ENCODE measurements at places on chromosomes 6 and 20. TPM values are rescaled to one million over a fixed set of nuclear protein-coding genes. Genes with fewer than 3 reads are reported as not detected.
A peak's percentile ranks its signal among the peaks of the same experiment; 100 is the strongest.

GRCh38 chr20:62762376-62762775 lies 33.9 kb upstream of the MRGBP start:
- DNase-seq = no peak

DNA sequence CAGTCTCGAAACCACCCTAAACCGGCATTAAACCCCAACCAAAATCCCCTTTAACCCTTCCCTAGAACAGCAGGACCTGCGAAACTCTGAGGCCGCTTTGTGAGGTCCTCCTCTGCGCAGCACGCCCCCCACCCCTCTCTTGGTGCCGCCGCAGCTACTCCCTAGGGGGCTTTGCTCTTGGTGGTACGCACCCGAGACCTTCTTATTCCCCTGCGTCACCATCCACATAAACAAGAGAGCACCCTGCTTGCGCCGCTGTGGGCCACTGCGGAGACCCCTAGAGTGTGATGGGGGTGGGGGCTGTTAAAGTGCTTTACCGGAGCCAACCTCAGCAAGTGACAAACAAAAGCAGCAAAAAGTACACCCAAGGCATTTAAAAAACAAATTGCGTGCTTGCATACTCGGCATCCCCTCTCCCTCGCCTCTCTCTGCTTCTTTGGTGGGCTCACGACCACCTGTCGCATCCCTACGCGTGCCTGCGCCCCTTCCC lies 502 bp upstream of the GNAS start:
- no peak for DNase-seq

CSNK2B gene
- 292 TPM for total RNA-seq

CEP43 gene
- total RNA-seq = 24.2 TPM

DNA sequence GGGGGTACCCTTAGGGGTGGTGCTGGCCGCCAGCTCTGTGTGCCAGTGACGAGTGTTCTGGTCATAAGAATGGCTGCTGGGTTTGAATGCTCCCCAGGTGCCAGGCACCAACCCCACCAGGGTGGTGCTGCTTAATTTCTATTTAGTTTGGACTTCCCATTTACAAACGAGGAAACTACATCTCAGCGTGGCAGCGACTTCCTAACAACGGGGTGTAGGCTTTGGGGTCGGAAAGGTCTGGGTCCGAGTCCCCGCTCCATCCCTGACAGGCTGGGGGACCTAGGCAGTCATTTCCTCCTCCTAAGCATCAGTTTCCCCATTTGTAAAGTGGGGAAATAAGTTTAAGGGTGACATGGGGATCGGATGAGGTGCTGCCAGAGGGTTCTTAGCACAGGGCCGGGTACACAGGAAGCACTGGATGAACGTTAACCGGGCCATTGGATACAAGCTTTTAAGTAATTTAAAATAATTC lies 30.3 kb downstream of the CEBPB start:
- no peak for DNase-seq

DNA sequence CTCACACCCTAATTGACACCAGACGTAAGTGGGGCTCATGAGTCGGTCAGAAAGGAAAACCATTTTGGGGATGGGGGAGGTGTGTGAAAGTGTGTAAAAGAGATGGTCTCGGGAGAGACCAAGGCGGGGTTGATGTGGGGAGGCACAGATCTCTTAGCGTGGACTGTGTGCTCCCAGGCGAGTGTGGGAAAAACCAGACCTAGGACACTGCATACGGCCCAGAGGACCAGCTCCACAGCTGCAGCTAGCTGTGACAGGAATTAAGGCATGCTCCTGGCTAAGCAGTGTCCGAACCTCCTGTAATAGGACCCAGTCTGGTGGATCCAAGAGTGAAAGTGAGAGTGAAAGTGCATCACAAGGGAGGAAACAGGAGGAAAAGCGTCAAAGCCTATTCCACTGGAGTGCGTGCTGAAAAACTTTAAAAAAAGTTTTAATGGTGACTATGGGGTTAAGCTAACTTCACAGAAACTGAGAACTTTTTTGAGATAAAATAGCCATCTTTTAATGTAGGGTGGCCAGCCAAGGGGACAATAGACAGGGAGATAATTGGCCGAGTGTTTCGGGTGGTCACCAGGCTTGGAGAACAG lies 9.6 kb downstream of the IL22RA2 start:
- no peak for DNase-seq

SIRPB2 gene
- total RNA-seq = not detected

- peak; percentile 49 for DNase-seq
These were observed 221.8 kb downstream of the FRK start for GRCh38 chr6:115838763-115839401.

BEND3 gene
- 2.9 TPM for total RNA-seq

DNA sequence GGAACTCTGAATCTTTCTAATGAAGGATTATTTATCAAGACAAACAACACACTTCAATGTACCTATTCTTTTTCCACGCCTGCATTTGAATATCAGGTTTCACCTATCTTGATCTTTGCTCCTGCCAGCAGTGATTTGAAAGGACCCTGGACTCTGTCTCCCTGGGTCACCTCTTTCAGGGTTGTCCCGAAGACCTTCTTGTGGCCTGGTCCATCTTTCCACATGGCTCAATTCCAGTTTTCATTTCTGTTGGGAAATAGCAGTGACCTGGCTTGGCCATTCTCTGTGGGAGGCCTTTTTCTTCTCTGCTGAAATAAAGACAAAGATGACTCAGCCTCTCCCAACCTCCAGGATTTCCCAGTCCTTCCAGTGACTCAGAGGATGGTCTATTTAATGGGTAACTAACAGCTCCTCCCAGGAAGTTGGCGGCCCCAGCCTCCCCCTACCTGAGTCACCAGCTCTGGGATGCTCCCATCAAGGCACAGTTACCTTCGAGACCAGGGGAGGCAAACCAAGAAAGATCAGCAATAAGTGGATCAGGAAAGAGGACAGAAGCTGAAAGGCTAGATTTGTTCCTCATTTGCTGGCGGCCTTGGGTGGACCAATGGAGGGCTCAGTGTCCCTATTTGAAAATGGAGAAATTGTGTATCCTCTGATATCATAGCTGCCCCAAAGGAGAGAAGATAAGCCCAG lies 120.2 kb upstream of the RNF24 start:
- DNase-seq = peak; percentile 99

SLC32A1 gene
- not detected for total RNA-seq

GTSF1L gene
- total RNA-seq = not detected

C6orf58 gene
- total RNA-seq = not detected

- DNase-seq = no peak
These were observed 607.7 kb upstream of the NRSN1 start for GRCh38 chr6:23518294-23518693.

DNA sequence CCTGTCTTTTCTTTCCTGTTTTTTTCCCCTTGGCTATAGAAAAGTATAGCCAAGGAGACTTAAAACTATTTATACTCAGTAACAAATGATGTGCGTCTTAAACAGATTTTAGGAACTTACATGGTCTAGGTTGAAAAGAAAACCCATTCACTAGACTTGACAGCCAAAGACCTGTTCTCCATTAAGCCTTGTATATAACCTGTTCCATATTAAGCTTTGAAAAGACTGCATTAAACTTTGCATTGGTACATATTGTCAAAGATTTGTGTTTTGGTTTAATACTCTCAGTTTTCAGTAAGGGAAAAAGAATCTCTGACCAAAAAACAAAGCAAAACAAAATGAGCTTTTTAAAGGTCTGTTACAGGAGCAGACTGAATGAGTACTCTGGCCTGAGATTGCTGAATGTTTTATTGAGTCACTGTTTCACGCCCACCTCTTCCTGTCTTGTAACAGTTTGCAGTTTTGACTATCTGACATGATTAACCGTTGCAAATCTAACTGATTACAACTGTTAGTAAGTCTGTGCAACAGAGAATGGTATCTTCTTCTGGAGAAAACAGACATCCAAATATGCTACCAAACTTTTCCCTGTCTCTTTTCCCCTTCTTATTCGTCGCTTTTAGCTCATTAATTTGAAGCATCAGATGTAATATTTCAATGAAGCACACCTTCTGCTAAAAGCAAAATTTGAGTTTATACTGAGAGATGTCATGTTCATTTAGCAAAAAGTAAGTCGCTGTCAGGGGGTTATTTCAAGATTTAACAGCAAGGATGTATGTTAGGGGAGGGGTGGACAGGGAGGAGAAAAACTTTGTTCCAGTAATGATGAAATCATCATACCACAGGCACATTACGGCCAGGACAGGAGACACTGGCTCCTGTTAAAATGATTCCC lies 59.1 kb upstream of the SUPT3H start:
- peak; percentile 79 for DNase-seq

TPBG gene
- 13.0 TPM for total RNA-seq

HEY2 gene
- total RNA-seq = not detected

GRCh38 chr20:62562831-62563230 lies 79.5 kb upstream of the SLCO4A1 start:
- DNase-seq = no peak

DNA sequence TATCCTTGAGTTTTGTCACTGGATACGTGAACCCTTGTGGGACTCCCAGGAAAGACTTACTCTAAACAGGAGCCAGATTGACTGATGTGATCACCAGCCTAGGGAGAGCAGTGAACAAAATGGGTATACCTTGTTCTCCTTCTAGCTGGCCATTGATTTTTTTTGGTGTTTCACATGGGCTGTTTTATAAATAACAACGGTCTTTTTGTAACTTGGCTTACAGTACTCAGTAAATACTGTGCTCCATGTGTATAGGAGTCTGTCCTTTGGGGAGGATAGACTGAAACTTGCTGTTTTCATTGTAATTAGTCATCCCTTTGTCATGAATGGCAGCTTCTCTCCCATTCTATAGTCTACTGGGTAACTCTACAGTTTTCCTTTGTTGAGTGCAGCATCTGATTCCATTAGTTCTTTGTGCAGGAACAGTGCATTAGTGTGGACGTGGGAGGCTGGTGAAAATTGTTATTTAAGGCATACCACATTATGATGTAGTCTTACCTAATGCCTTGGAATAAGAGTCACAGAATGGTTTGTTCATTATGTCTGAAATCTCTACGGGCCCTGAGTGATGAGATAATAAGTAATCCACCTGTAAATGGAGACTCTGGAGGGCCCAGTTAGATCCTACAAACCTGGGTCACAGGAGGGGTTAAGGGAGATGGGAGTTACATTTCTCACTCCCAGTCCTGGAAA lies 89.5 kb downstream of the TIAM2 start:
- DNase-seq = no peak

DNA sequence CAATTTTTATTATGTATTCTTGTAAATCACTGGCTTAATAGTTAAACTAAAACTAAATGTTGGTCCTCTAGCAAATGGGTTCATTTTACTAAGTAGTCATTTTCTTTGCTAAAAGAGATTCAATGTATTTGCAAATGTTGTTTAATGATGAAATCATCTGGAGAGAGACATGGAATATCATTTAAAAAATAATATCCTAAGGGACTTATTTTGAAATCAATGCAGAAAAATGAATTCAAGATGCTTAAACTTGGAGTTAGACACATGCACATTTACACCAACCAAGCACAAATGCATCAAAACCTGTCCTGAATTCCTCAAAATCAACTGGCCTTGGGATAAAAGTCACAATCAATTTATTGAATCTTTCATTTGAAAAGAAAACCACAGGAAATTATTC lies 165.0 kb upstream of the RNF217 start:
- no peak for DNase-seq

SLC17A3 gene
- not detected for total RNA-seq

DNA sequence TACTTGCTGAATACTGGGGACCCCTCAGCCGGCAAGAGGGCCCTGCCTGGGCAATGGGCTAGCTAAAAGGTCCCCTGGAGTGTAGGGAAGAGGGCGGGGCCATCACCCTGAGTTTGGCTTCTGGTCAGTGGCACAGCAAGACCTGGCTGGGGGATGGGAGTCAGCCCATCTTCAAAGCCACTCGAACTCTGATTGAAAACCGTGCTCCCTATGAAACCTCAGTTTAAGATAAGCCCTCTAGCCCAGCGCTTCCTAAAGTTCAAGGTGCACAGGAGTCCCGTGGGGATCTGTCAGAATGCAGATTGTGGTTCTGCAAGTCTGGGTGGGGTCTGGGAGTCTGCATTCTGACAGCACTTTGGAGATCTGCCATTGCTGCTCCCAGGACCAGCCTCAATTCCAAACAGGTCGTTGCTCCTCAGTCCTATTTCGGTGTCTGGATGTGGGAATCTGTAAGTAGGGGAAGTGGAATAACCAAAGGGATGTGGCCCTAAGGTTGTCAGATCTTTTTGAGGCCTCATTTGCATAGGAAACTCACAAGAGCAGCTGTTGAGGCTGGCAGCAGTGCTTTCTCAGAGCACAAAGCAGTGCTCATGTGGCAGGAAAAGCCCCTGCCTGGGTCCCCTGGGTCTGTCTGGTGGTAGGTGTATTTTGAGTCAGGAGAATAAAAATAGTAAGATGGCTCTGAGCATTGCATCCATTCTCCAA lies 85.3 kb upstream of the SCP2D1 start:
- peak; percentile 71 for DNase-seq

DNA sequence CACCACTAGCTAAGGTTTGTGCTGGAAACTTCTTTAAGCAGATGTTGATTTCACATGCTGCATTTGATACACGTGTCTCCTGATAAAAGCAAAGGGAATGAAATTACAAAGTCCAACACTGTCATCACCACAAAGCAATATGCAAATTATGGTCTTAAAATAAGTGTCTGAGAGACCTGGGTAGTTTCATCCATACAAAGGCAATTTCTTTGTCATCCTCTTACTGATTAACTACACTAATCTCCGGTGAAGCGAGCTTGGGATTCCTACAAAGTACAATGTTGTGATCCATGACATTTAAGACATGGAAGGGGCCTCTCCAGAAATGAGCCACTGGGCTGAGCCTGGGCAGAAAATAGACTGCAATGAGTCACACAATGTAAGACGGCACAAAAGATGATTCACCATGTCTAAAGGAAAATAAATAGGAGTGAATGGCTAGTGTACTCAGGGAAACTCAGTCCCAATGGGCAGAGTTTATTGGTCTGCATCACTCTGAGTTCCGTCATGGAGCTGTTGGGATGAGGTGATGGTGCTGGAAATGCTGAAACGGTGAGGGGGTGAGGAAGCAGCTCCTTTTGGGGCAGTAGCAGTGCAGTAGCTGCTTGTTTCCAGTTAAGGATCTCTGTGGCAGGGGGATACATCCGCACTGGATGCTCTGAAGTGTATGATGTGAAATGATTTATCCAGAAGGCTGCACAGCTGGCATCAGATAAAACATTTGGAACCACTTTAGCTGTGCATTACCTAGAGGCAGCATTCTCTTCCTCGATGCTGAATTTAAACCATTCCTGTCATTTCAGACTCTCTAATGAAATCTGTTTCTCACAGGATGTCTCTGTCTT lies 103.3 kb downstream of the IBTK start:
- peak; percentile 96 for DNase-seq

GRCh38 chr6:167750956-167751358 lies 75.8 kb upstream of the AFDN start:
- no peak for DNase-seq

DNA sequence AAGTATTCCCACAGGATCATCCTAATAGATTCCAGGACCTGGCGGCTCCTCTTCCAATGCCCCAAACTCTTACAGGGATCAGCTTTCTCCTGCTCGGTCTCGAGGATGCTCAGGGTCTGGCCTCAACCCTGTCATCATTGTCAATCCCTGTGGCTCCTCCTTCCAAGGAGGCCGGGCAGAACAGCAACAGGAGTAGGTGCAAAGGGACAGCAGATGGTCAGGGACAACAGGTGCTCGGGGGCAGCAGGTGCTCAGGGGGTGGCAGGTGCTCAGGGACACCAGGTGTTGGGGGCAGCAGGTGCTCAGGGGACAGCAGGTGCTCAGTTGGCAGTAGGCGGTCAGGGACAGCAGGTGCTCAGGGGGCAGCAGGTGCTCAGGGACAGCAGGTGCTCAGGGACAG lies 84.8 kb downstream of the TTLL2 start:
- no peak for DNase-seq

SRSF12 gene
- total RNA-seq = not detected

GRCh38 chr20:64025826-64026412 lies 10.1 kb upstream of the C20orf204 start:
- no peak for DNase-seq

HUS1B gene
- 0.17 TPM for total RNA-seq

All from LHCN-M2 (cell line).